ENCODE measurements at places on chromosomes 4 and X.

- DNase-seq = no peak
Measured at GRCh38 chr4:74583089-74583700, 138.3 kb downstream of the AREG start.

DNA sequence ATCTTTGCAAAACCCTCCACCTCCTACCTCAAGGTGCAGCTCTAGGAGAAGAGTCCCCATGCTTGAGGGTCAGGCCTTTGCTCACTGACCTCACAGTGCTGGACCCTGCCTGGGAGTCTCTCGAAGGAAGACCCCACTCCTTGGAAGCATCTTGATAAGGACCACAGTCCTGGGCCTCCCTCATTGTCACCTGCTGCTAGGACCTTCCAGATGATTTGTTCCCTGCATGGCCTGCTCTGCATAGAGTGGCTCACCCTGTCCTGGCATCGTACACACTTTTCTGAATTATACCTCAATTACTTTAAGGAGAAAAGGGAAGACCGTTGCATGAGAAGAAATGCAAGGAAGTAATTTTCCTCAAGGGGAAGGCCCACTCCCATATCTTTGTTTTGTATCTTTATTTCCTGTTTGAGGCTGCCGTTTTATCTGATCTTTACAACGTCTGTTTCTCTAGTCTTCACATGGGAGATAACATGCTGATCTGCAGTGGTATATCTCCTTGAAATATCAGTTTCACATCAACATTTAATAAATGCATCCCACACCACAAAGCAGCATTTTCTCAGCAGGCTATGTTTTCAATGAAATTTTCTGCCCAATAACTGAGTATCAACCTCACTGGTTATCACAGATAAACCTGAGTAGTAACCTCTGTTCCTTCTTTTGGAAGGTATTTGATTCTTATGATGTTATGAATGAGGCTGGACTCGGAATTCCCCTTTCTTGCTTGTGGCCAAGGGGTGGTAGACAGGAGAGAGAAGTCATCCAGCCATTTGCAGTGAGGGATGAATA is 15.0 kb upstream of the AKAP17A start:
- peak; percentile 19 for DNase-seq

GRCh38 chr4:28948501-28948900 is 1771.7 kb upstream of the PCDH7 start:
- no peak for DNase-seq

DNA sequence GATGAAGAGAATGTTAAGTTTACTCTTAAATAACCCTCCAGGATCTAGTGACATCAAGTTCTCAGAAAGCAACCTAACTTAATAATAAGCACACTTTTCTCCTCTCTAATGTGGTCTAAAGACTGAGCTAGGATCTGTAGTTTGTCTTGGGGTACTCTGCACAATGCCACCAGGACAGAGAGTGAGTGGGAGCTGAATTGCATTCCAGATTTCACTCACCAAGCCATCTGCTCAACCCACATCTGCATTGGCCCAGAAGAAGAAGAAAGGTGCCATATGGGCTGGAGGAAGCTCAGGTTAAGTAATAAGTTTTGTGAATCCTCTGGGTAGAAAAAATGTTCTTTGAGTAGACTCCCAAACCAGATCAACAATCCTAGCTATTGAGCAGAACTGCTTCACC is 384.6 kb downstream of the PPP3CA start:
- no peak for DNase-seq

DNA sequence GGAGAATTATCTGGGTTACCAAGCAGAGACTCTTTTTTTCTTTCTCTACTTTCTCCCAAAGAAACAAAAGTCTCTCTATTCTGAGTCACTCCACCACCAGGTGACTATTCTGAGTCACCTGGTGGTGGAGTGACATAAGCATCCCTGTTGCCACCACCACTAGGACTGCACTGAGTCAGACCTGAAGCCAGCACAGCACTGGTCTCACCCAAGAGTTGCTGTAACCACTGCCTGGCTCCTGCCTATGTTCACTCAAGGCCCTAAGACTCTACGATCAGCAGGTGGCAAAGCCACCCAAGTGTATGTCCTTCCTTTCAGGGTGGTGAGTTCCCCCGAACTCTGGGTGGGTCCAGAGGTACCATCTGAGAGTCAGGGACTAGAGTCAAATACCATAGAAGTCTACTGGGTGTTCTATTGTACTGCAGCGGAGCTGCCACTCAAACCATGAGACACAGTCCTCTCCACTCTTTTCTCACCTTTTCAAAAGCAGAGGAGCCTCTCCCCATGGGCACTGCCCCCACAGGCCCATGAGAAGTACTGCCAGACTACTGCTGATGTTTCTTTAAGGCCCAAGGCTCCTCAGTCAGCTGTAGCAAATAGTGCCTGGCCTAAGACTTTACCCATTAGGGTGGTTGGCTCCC is 209.6 kb upstream of the IRS4 start:
- no peak for DNase-seq

- no peak for DNase-seq
Measured at GRCh38 chr4:2591189-2591588, 54.7 kb downstream of the FAM193A start.

GRCh38 chr4:99968330-99968729 is 18.3 kb upstream of the H2AZ1 start:
- DNase-seq = no peak

DNA sequence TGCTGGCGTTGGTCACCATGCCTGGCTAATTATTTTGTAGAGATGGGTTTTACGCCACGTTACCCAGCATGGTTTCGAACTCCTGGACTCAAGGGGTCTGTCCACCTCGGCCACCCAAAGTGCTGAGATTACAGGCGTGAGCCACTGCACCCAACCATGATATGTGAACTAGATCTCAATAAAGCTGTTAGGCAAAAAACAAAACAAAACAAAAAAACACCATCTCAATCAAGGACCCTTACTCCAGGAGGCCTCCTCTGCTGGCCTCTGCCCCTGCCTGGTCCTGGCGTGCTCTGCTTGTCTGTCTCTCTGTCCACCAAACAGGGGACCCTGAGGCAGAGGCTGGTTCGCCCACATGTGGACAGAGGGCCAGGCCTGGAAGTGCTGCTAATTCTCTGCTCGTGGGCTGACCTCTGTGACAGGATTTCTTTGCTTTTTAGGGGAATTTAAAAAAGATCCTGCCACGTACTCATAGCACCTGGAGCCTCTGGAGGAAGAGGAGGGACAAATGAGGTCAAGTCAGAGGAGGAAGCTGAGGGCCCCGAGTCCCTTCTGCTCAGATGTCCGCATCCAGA is 32.7 kb upstream of the WFS1 start:
- no peak for DNase-seq

- no peak for DNase-seq
Measured at GRCh38 chrX:71393919-71394318, 27.8 kb downstream of the TAF1 start.

GRCh38 chrX:24150898-24151297 is 1.4 kb downstream of the ZFX start:
- DNase-seq = no peak

DNA sequence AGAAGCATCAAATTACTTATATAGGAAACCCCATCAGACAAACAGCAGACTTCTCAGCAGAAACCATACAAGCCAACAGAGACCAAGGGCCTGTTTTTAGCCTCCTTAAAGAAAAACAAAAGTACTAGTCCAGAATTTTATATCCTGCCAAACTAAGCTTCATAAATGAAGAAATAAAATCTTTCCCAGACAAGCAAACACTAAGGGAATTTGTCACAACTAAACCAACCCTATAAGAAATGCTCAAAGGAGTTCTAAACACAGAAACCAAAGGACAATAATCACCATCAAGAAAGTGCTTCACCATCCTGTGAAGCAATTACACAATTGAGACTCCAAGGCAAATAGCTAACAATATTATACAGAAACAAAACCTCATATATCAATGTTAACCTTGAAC is 238.6 kb downstream of the NKX6-1 start:
- DNase-seq = no peak

- no peak for DNase-seq
Measured at GRCh38 chr4:55253948-55254593, 92.0 kb upstream of the SRD5A3 start.

DNA sequence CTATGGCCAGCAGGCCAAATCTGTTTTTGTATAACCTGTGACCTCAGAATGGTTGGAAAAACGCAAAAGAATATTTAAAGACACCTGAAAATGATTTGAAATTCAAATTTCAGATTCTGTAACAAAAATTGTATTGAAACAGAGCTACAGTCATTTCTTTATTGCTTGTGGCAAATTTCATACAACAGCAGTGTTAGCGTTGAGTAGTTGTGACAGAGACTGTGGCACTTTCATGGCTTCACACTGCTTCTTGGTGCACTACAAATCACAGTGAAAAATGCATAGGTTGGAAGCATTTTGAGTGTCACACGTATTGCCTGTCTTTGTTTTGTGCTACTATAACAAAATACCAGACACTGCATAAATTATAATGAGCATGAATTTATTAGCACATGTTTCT is 12.2 kb upstream of the PARM1 start:
- DNase-seq = no peak

GRCh38 chr4:90951037-90951436 is 823.8 kb downstream of the CCSER1 start:
- no peak for DNase-seq

DNA sequence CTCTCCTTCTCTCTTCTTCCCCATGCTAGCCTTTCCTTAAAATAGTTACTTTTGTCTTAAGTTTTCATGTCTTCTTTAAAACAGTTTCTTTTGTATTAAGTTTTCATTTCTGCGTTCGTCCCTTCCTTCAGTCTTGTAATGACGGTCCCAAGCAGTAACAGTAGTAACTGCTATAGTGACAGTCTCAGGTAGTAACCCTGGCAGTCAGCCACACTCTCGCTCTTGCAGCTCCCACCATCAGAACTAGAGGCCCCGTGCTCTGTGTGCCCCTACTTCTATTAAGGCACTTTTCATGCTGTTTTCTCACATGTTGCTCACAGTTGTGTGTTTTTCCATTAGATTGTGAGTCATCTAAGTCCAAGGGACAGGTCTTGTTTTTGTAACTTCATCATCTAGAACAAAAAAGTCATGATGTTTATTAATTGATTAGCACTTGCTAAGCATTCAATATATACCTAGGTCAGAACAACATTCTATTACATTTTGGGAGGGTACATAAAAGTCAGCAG is 49.3 kb downstream of the C4orf33 start:
- DNase-seq = no peak

DNA sequence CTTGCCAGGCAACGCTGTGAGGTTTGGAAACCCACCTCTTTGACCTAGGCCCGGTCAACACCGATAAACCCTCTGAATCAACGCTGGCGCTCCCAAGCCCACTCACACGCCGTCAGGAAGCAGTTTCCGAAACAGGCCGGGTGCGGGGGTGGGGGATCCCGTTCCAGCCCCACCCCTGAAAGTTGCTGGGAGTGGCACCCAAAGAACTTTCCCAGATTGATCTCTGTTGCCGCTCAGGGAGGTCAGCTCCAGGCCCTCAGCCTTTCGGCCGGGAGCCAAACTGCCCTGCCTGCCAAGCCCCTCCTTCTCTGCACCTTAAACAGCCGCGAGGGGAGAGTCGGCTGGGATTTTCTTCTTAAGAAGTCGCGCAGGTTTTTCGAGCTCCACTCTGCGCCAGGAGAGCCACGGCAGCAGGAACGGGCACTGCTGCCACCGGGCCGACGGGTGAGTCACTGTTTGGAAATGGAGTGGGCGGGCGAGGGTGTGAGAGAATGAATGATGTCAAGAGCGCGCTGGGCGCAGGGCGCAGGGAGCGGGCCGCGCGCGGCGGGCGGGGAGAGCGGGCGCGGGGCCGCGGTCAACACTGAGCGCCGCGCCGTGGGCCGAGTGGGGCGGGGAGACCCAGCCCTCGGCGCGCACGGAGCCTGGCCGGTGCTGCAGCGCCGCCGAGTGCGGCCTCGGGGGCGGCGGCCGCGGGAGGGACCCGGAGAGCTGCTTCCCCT is at the start of gene SGMS2:
Gene SGMS2, plus strand, starts transcription at position 583 of the 722 bp plus-strand sequence. CDS start 70,622 bp downstream, outside the sequence.
- peak; percentile 58 for DNase-seq

DNA sequence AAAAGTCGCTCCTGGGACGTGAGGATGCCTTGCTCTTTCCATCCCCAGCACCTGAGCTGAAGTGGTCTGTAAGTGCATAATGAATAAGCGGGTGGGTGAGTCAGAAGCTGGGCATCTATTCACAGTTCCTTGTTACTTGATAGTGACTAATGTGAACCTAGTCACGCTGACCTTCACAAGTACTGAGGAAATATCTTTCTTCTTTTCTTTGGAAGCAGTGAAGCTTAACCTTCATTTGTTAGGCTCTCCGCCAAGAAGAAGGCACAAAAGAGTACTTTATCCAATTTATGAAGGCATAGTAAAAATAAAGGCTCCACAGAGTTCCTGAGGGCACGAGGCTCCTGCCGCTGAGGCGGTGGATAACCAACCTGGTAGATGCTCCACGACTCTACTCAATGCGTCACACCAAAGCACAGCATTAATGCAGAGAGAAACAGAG is 475.7 kb upstream of the SLIT2 start:
- DNase-seq = no peak

- DNase-seq = no peak
Measured at GRCh38 chrX:138057883-138058282, 492.0 kb downstream of the ZIC3 start.
